Glutamatergic neuron (in vitro differentiated cells): ENCODE measurements at places on chromosomes 3 and 15. TPM values are rescaled to one million over a fixed set of nuclear protein-coding genes. Genes with fewer than 3 reads are reported as not detected.

IGSF10 gene
- 0.05 TPM for total RNA-seq

IL17RD gene
- total RNA-seq, result 31.1 TPM

STRIT1 gene
- total RNA-seq, result not detected

CCDC54 gene
- total RNA-seq, result not detected
